Frontal cortex (tissue), 4 donors: ENCODE measurements at places on chromosomes 16 and 17. TPM values are rescaled to one million over a fixed set of nuclear protein-coding genes. Genes with fewer than 3 reads are reported as not detected.

RFWD3 gene
- 9.8 TPM for total RNA-seq

CTU2 gene
- total RNA-seq, result 15.1 TPM

IGF2BP1 gene
- 0.82 TPM for total RNA-seq

HSD11B2 gene
- total RNA-seq, result 0.41 TPM

TBC1D26 gene
- 3.3 TPM for total RNA-seq

FOXN1 gene
- total RNA-seq, result not detected

DNA sequence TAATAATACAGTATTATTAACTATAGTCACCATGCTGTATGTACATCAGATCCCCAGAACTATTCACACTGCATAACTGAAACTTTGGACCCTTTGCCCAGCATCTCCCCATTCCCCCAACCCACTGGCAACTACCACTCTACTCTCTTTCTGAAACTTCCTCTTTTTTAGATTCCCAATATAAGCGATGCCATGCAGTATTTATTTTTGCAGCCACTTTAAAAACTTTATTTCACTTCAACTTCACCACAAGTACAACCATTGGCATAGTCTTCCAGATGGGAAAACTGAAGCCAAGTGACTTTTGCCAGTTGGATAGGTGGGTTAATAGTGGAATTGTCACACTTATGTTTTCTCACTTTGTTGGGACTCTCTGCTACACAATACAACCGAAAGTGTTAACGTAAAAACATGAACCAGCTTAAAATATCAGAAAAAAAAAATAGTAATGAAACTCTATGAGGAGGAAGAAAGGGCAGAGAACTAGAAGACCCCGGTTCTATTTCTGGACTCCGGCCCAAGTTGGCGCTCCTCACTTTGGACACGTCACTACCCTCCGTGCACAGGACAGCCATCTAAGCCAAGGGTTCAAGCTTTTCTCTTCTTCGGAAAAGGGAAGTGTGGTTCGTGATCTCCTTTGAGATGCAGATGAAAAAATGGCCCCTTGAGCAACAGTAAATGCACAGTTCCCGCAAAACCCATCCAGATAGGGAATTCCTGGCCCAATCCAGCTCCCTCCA lies 743 bp downstream of the SHCBP1 start:
- no peak for DNase-seq

GRCh38 chr17:47204722-47205418 lies 4.3 kb upstream of the MYL4 start:
- no peak for DNase-seq

- no peak for DNase-seq
These were observed 482.8 kb downstream of the SOX9 start for GRCh38 chr17:72603420-72604242.

- DNase-seq, result no peak
These were observed 21.5 kb downstream of the NLRP1 start for GRCh38 chr17:5562661-5563360.

DNA sequence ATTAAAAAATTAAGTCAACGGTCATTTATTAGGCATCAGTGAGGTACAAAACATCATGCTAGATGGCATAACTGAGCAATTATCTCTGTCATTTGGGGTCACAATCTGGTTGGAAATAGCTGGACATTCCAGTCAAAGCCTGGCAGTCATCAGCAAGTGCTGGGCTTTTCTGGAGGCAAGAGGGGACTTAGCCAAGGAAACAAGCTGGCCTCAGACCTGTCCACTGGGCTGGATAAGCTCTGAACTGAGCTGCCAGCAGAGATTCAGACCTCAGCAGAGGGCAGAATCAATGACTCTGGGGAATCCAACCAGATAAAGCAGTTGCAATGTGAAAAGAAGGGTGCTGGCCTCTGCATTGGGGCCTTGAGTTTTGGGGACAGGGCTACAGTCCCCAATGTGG lies 161.9 kb upstream of the NOL11 start:
- DNase-seq, result no peak
